ENCODE measurements at places on chromosomes 11 and 22.

DNA sequence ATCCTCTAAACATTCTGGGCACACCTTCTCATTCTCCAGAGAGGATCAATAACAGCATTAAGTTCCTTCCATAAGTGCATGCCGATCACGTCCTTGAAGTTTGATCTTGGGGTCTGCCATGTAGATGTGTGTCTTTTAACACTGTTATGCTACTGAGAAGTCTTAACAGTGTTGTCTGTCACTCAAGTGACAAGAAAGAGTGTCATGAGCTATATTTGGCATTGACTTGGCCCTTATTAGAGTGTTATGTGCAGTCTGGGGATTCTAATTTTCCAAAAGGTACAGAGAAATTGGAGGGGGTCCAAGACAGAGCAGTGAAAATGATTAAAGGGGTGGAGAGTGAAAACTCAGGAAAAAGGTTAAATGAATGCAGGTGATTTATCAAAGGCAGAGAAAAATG is 107.1 kb upstream of the OPCML start:
- no peak for DNase-seq

GRCh38 chr11:60589611-60590010 is 74.4 kb downstream of the MS4A13 start:
- DNase-seq, result no peak

DNA sequence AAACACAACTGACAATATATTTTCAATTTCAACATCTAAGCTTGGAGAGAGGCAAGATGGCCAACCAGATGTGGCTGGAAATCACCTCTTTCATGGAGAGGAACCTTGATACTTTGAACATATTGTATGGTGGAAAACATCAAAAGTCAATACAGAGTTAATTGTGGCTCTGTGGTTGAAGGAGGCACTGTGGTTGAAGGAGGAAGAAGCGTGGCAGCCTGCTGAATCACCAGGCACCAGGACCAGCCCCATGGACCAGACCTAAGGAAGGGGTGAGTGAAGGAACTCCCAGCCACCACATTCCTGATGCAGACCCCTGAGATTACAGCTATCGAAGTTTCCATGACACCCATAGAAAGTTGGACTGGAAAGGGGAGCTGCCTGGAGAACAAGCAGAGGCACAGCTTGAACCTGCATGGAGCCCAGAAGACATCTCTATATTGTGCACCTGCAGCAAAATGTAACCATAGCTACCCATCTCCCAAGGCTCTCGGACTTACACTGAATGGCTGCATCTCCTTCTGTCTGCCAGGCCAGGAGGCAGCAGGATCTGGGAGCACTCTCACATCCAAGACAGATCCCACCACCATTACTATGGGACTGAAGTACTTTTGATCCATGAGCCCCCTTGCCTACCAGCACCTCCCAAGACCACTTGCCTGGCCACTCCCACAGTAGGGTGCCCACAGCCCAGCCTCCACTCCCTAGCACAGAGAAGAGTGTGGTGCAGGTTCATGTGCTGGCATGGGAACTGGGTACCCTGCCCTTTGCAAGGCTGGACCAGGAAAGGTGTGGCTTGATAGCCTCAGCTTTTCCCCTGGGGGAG is 79.8 kb upstream of the SC5D start:
- no peak for DNase-seq

- DNase-seq, result no peak
Measured at GRCh38 chr11:115334932-115335788, 169.1 kb downstream of the CADM1 start.

- DNase-seq, result peak; percentile 15
Measured at GRCh38 chr22:28019360-28019759, 100.3 kb upstream of the PITPNB start.

DNA sequence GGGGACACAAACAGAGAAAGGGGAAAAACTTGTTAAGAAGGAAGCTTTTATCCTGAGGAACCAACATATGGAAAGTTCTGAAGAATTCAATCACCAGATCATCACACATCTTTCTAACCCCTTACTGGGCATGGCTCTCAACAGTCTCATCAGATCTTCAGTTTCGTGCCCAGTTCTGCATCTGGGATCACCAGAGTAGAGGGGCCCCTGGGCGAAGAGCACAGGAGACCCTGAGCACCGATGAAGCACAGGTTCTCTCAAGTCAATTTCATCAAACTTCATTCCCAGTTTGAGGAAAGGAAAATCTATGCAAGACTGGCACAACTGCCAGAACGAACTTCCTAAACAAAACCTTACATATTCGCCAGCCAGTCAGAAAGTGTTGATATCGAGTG is 8.5 kb upstream of the PYGM start:
- DNase-seq, result no peak

DNA sequence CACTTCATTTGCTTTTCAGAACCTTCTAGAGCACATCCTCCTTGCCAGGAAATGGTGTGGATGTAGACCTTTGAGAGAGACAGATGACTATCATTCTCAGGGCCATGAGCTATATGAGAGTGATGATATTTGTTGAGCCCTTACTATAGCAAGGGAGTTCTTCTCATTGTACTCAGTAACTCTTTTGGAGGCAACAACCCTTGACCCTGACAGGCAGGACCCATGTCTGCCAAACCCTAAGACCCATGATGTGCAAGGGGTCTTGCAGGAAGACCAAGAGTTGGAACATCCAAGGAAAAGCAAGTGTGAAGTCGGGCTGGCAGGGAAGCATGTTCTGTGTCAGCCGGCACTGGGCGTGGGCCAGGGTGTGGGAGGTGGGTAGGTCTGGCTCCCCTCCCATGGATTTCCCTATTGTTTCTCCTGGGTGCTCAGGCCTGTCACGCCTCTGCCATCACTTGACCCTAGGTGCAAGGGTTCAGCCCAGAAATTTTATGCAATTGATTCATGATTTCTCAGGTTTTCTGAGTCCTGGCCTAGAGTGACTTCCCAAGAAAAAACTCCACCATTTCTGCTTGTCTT is 1.2 kb downstream of the FOLR3 start:
- no peak for DNase-seq

DNA sequence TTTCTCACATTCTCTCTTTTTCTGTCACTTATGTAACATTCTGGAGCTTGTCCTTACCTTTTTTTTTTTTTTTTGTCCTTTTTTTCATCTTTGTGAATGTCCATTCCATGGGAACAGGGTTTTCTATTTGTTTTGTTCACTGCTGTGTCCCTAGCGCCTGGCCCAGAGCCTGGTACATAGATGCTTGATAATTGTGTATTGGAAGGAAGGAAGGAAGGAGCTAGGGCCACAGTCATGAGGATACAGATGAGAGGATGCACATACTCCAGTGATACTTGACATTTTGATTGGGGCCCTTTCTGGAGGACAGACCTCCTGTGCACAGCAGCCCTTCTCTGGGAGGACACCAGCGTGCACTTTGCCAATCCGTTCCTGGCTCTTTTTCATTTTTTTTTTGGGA is 68.9 kb downstream of the KIAA1671 start:
- DNase-seq, result no peak

GRCh38 chr11:57162179-57162898 is 19.4 kb upstream of the LRRC55 start:
- DNase-seq, result no peak

DNA sequence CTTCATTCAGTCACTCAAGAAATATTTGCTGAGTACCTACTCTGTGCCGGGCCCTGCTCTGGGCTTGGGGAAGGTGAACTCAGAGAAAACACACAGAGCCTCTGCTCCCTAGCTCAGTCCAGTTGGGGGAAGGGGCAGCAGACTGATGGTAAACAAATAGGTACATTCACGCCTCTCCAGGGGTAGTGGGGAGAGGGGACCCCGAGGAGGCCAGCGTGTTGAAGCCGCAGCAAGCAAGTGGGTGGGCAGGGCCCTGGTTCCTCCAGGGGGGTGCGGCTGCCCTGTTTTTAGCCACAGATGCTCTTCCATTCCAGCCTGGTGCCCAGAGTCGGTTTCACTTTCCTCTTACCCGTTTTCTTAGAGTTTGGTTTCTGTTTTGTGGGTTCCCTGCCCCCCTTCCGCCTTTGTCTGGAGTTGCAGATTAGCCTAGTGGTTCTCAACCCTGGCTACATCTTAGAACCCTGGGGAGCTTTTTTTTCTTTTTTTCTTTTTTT is 8.7 kb downstream of the DRAP1 start:
- DNase-seq, result no peak

- no peak for DNase-seq
Measured at GRCh38 chr11:21707116-21707739, 485.7 kb upstream of the ANO5 start.

- DNase-seq, result no peak
Measured at GRCh38 chr11:123461164-123461563, 31.1 kb downstream of the GRAMD1B start.

- DNase-seq, result no peak
Measured at GRCh38 chr11:124183068-124183467, at the start of gene OR10D3. Gene OR10D3, plus strand, starts transcription at chr11:124183345. Its CDS starts 1,925 bp downstream, at chr11:124185270.

GRCh38 chr22:45497351-45498145 is 5.1 kb upstream of the FBLN1 start:
- DNase-seq, result peak; percentile 54

DNA sequence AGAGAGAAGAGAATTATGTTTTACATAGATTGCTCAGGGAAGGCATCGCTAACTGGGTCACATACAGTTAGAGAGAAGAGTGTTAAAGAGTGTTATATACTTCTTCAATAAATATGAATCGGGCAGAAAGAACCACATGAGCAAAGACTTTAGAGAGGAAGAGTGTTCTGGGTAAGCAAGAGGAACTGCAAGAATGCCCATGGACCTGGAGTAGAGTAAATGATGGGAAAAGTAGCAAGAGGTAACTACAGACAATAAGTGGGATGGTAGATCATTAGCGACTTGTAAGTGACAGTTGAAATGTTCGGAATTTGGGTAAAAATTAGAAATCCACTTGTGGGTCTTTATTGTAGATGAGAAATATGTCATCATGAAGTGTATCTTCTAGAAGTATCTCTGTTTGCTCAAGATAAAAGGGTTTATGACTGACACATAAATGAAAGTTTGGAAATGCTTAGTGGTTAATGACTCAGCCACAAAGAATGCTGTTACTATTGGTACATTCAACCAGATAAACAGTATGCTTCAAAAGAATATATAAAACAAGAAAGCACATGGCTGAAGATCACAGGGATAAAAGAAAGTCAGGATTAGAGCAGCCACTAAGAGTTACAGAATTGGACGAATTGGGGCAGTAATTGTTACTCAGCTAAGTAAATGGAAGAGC is 229.3 kb downstream of the CASP12 start:
- DNase-seq, result no peak

- no peak for DNase-seq
Measured at GRCh38 chr11:68342459-68343158, 30.2 kb downstream of the LRP5 start.

Measured in uterus (tissue), 4 donors.